Stimulated activated CD4-positive, alpha-beta T cell treated with anti-CD3 and anti-CD28 coated beads, Interleukin-1b, Interleukin-23, amount 100 ng/mL, for 1 hour (primary cell): ENCODE measurements at places on chromosomes 4 and X.
A peak's percentile ranks its signal among the peaks of the same experiment; 100 is the strongest.

GRCh38 chr4:177450426-177451107, 8.3 kb upstream of the AGA start:
- DNase-seq, result no peak

DNA sequence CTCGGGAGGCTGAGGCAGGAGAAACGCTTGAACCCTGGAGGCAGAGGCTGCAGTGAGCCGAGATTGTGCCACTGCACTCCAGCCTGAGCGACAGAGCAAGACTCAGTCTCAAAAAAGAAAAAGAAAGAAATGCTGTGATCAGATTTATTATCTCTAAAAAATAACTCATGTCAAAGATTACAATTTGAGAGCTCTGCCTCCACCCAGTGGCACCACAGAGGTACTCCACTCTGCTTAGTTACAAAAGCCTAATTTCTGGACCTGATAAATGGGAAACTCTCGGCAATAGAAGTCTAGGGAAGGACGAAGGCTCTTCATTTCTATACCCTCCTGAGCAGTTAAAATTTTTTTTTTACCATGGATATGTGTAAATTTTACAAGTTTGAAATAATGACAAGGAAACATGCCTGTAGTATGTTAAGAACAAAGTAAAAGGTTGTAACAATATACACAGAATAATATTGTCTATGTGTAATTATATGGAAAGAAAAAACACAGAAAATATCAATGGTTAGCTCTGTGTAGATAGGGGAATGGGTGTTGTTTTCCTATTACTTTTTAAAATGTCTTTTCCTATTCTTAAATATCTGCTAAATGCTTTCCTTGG, 149.8 kb downstream of the STIM2 start:
- peak; percentile 17 for DNase-seq

DNA sequence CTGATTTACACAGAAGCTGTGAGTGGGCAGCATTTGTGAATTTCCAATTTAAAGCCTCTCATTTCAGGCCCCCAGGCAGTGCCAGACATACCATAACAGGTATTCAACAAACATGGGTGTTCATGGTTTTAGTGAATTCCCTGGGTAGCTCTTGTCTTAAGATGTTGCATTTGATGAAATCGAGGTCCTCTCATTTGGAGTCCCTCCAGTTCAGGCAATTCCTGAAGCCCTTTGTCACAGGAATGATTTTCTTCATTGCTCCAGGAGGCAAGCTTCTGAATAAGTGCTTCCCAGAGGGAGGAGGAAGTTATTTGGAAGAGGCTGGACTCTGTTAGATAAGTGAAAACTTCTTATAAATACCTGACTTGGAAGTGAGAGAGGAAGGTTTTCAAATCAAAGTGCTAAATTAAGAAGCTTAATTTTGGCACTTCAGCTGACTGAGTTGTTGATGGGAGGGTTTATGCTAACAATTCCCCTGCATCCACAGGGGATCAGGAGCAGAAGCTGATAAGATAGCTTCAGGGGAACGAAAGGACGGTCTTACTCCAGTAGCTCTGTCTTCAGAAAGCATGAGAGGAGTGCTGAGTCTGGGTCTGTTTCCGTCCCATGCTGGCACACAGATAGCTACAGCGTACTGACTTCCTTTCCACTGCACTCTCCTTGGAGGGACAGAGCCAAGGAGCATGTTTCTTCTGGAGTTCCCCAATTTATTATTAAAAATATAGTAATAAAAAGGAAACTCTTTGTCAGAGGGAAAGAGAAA, 543.1 kb downstream of the GBA3 start:
- DNase-seq, result no peak

GRCh38 chr4:169618286-169618685, 2.1 kb upstream of the CLCN3 start:
- DNase-seq, result no peak

GRCh38 chr4:174537634-174538033, 15.3 kb upstream of the HPGD start:
- no peak for DNase-seq

- no peak for DNase-seq
Observed at GRCh38 chr4:65538571-65538970, 131.7 kb downstream of the EPHA5 start.

DNA sequence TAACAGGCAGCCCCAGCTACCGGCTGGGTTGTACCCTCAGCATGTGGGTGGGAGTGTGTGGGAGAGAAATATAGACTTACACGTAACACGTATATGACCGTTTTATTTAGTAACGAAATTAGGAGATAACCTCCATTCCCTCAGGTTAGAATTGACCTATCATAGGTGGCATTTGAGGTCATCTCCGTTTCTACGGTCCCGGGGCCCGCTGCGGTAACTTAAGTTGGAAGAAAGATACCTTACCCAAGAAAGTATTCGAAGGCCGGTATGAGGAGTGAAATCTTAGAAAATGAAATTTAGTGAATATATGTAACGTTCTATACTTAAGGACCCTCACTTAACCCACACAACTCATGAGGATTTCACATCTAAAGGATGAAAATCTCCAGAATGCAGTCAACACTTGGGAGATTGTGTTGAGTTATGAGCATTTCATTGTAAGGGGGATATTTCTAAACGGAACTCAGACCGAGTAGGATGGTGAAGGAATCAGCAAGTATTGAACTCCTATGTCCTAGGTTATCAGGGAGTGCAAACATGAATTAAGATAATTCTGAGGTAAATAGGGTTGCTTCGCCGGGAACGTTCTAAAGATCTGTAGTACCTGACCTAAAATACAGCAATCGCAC, 891 bp downstream of the CISD2 start:
- DNase-seq, result no peak

- DNase-seq, result no peak
Observed at GRCh38 chr4:65724973-65725372, 54.7 kb upstream of the EPHA5 start.

DNA sequence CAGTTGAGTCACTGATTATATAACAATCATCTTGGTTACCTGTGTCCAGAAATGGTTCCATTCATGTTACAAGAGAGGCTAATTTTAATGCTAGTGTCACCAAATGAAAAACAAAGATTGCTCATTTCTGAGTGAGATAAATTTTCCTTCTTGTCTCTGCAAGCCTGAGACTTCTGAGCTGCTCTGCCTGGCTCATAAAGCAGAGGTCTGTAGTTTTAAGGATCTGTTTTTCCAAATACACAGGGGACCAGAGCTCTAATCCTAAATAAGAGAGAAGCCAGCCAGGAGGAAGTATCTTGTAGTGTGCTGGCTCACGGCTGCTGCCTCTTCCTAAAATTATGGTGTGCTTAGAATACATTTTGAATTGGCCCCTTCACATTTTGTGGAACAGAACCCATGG, 42.6 kb downstream of the CLDN34 start:
- no peak for DNase-seq

- DNase-seq, result no peak
Observed at GRCh38 chr4:174228988-174229387, 54.5 kb downstream of the FBXO8 start.

- DNase-seq, result no peak
Observed at GRCh38 chrX:10831716-10832502, 211.5 kb upstream of the MID1 start.

DNA sequence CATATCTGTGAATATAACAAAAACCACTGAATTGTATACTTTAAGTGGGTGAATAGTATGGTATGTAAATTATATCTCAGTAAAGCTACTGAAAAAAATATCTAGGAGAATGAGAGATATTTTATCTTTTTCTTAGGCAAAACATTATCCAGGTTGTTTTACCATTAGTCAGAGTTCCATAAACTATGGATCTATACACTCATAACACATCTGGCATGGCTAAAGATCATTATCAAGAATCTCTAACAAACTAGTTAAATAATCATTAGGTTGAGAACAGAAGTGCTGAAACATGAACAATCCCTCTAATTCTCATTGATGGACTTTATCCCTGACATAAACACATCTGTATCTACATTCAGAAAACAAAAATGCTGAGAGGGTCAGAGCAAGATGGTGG, 15.6 kb downstream of the MED14 start:
- DNase-seq, result no peak

DNA sequence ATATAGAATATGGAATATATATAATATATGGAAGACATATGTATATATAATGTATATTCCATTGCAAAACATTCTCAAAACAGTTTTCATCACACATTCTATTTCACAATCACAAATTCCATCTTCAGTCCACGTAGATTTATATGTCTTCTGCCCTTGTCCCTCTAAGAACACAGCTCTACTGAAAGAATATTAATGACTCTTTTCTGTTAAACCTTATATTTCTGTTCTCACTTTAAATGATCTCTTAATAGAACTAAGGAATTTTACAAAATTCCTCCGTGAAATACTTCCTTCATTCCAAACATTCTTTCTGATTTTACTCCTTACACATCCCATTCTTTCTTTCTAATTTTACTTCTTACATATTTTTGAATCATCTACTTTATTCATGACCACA, 1043.1 kb upstream of the PABPC4L start:
- no peak for DNase-seq

DNA sequence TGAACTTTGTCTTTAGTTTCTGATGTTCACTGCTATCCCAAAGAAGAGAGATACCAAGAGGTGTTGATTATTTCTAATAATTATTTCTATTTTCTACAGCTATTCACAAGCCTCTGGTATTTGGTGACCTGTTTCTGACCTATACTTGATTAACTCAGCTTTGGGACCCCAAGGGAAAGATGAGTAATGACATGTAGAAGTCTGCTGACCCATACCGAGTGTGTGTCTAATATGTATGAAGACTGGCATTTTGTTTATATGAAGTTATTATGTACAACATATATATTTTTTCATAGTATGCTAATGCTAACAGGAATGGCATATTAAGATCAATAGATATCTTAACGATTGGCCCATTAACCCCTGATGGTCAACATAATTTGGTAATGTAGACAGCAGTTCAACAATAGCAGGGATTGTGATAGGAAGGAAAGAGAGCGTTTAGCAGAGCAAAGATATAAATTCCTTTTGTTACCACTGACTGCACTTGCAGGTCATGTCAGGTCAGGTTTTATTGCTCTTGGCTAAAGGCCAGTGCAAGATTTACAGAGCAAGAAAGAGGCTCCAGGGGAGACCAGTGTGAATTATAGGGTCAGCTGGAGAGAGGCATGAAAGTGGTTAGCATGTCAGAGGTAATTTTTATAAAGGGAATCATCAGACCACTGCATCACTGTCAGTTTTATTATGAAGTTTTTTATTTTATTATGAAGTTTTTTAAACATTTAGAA, 94.7 kb upstream of the DIPK2B start:
- DNase-seq, result no peak

GRCh38 chr4:82900066-82900410, 497 bp upstream of the THAP9 start:
- DNase-seq, result no peak

DNA sequence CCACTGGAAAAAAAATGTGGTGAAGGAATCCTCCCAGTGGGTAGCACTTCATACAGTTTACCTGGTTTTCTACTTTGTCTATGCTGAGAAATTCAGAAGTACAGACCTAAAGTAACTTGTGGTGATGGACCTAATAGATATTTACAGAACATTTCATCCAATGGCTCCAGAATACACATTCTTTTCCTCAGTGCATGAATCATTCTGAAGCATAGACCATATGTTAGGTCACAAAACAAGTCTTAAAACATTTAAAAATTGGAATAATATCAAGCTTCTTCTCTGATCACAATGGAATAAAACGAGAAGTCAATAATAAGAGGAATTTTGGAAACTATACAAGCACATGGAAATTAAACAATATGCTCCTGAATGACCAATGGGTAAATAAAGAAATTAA, 450.1 kb upstream of the INTU start:
- no peak for DNase-seq

DNA sequence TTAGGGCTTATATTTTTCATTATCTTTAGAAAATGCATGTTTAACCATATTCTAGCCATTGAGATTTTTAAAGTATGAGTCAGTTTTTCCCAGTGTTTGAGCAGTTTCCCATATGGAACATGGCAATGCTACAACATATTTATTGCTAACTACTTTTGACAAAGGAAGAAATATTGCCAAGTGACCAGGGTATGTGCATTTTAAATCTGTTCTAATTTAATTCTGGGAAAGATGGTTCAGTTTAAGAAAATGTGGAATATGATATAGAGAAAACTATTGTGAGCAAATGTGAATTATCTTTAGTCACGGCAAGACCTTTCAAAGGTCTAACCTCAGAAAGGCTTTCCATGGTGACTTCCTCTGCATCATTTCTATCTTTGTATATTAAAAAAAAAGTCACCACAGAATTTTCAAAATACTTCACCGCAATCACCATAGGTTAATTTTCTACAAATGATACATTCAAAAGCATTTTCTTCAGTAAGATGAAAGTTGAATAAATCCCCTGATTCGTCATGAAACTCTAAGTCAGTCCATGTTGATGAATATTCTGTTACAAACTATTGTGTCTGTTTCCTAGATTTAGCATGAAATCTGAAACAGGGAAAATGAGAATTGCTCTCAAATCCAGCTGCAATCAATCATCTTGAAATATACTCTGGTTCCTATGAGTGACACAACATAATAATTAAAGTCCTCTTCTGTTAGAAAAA, 2349.0 kb upstream of the TENM3 start:
- no peak for DNase-seq

- no peak for DNase-seq
Observed at GRCh38 chr4:123092586-123092985, 170.2 kb upstream of the NUDT6 start.

DNA sequence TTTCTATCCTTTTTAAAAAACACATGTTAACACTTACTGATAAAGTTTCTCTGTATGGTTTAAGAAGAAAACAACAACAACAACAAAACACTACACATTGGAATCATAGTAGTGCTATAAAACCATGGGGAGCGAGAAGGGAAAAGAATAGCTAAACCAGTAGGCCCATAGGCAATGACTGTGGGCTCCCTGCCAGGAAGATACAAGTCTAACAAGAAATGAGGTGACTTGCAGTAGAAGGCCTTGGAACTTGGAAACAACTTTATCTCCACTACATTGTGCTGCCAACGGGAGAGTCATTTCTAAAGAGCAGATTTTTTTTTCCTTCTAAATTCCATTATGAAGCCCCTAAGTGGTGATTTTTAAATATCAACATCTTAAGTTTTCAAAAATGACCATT, 78.0 kb downstream of the GPC4 start:
- DNase-seq, result no peak

DNA sequence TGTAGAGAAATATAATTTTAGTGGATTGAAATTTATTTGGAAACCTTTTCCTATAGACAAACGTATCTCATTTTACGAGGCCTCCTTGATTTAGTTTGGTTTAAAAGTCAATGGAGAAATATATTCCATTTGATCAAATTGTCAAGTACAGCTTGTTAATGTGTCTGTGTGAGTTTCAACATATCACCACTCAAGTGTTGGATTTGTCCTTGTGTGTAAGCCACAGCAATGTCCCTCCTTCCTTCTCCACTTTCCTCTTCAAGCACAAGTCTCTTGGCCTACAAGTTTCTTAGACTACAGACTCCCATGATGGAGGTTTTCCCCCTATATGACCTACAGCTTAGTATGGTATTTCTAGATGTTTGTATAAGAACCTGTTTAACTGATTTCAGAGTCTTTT, 104.7 kb downstream of the SYNPO2 start:
- no peak for DNase-seq

- no peak for DNase-seq
Observed at GRCh38 chrX:6683353-6683752, 148.4 kb upstream of the VCX3A start.

GRCh38 chr4:148015058-148015457, 283.2 kb downstream of the ARHGAP10 start:
- no peak for DNase-seq

GRCh38 chr4:81921751-81922159, 450.0 kb upstream of the RASGEF1B start:
- no peak for DNase-seq

GRCh38 chr4:141497627-141498026, 138.8 kb upstream of the IL15 start:
- DNase-seq, result no peak

GRCh38 chr4:152534541-152535359, 1.1 kb downstream of the FBXW7 start:
- no peak for DNase-seq
